ENCODE measurements at places on chromosomes 4 and X.

GRCh38 chr4:122728856-122729255 is 3.6 kb upstream of the BBS12 start:
- no peak for DNase-seq

DNA sequence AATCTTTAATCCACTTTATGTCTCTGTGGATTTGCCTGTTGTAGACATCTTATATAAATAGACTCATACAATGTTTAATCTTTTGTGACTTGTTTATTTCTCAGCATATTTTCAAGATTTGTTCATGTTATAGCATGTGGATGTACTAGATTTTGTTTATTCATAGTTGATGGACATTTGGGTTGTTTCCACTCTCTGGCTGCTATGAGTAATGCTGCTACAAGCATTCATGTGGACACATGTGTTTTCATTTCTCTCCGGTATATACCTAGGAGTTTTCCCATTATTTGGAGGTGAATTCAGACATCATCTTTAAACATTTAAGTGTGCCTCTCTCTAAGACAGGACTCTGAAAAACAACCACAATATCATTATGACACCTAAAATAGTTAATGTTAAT is 2.3 kb downstream of the IKBKG start:
- DNase-seq = no peak

GRCh38 chr4:88722828-88723227 is 25.2 kb upstream of the NAP1L5 start:
- no peak for DNase-seq

- DNase-seq = no peak
Observed at GRCh38 chrX:34300871-34301270, 168.8 kb upstream of the FAM47A start.

DNA sequence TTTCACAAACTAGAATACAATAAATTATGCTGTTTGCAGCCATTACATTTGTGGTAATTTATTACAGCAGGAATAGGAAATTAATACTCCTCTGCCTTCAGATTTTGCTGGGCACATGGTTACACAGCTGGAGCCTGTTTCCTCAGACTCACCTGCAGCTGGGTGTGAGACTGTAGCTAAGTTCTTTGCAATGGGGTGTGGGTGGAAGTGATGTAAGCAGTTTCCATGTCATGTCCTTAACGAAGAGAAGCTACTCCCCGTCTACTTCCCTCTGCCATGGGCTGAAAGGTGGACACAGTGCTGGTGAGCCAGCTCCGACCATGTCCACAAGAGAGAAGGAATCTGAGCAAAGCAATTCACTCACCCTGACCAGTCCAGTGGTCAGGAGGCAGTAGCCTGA is 18.2 kb downstream of the SH3KBP1 start:
- DNase-seq = no peak

GRCh38 chr4:104015680-104016079 is 295.9 kb upstream of the TACR3 start:
- DNase-seq = no peak

DNA sequence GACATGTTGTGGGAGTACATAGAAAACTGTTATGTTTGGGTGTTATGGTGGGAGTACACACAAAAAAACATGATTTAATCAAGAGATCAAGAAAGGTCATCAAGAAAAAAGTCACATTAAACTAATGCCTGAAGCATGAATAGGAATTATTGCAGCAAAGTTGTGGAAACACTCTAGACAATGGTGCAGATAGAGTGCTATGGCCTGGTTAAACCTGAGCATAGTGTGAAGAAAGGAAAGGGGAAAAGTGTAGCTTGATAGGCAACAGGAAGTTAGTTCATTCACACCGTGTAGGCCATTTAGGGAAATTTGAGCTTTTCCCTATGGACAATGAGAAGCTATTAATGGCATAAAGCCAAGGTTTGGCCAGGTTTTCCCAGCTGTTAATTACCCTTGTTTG is 162.1 kb upstream of the EMCN start:
- DNase-seq = no peak

DNA sequence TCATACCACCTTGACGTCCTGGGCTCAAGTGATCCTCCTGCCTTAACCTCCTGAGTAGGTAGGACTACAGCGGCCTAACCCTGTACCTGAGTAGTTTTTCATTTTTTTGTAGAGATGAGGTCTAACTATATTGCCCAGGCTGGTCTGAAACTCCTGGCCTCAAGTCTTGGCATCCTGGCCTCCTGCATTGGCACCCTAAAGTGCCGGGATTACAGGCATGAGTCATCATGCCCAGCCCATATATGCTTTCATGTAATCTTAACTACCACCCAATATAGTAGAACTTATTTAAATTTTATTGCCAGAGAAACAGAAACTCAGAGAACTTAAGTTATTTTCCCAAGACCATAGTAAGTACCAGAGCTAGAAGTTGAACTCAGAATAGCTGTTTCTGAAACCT is 27.1 kb downstream of the AFM start:
- DNase-seq = no peak

GRCh38 chr4:71025654-71026053 is 32.2 kb downstream of the DCK start:
- DNase-seq = no peak

DNA sequence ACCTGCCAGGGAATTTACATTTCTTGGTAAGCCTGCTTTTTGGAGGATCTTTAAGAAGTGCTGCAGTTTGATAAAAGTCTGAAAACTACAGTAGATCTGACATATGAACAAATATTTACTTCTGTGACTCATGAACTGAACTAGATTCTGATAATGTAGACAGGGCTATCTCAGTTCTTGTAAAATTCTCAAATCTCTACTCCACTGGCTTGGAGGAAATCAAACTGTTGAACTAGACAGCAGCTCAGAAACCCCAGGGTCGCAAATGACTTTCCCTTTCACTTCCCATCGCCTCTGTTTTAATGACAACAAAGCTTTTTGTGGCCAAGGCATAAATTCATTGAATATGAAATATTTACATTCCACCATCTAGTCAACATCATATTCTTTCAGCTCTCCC is 15.4 kb upstream of the OCIAD1 start:
- no peak for DNase-seq
